Subcutaneous adipose tissue (tissue), 4 donors: ENCODE measurements at places on chromosomes 1 and 21. TPM values are rescaled to one million over a fixed set of nuclear protein-coding genes. Genes with fewer than 3 reads are reported as not detected.

UMODL1 gene
- not detected for total RNA-seq

HSD3B2 gene
- not detected for total RNA-seq

PAFAH2 gene
- 9.4 TPM for total RNA-seq

TFAP2E gene
- not detected for total RNA-seq

CYP2J2 gene
- total RNA-seq, result 0.33 TPM

KRTAP15-1 gene
- total RNA-seq, result not detected

BSND gene
- not detected for total RNA-seq

BCAN gene
- not detected for total RNA-seq

PUSL1 gene
- total RNA-seq, result 7.2 TPM

GPR37L1 gene
- not detected for total RNA-seq

PLPPR5 gene
- not detected for total RNA-seq

NCAM2 gene
- total RNA-seq, result 2.0 TPM

NBL1 gene
- 16.3 TPM for total RNA-seq
